Left colon (tissue), 2 donors: ENCODE measurements at places on chromosomes 1 and 21. TPM values are rescaled to one million over a fixed set of nuclear protein-coding genes. Genes with fewer than 3 reads are reported as not detected.

SYTL1 gene
- 15.2 TPM for total RNA-seq

DNA sequence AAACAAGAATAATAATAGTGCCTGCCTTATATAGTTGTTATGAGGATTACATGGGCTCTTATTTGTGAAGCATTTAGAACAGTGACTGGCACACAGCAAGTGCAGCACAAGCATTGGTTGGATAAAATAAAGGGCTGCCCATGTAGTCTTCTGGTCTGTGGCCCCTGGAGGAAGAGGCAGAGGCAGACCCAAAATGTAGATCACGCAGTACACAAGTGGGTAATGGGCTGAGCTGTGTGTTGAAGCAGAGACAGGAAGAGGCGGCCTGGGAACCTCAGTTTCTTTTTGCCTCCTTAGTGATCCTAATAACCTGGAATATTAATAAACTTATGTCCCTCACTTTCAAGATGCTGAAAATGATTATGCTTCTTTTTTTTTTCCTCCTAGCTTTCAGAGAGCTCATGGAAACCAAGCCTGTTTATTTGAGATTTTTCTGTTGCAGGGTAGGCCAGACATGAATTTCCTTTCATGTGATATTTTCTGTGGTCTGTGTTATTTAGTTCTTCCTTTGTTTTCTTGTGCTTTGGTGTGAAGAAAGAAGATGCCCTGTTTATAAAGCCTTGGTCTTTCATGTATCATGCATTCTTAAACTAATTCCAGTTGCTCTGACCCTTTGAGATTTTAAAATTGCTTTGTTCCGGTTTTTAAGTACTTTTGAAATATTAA lies 42.5 kb downstream of the LRRC8D start:
- no peak for DNase-seq

MYOM3 gene
- total RNA-seq = 4.1 TPM

VWA5B1 gene
- 1.5 TPM for total RNA-seq

DNA sequence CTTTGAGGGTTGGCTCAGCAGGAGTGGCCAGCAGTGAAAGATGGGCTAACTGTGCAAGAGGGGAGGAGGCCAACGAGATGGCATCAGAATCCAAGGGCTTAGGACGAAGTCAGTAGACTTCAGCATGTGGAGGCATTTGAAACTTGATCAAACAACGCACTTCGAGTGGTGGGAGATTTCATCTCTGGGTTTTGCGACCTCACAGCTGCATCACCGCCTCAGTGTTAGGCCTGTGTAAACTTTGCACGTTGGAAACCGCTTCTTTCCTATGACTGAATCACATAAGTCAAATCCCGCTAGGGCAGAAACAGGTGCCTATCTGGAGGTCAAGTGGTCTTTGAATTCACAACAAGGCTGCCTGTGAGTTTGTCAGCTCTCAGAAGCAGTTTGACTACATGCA lies 17.8 kb downstream of the TFF3 start:
- no peak for DNase-seq

BTBD19 gene
- 2.4 TPM for total RNA-seq

CLCA4 gene
- total RNA-seq = 1,664 TPM

GRCh38 chr1:7430691-7431090 lies 340.4 kb upstream of the VAMP3 start:
- no peak for DNase-seq

DNA sequence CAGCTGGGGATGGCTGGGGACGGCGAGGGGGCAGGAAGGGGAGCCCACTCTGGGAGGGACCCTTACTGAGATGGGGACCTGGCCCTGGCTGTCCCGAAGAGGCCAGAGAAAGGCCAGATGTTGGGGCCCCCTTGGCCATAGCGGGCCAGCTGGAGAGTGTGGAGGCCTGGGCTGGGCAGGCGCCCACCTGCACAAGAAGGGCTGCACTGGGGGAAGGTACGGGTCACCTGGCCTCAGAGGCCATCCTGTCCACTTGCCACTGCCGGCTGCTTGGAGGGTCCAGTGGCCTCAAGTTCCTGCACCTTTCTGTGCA lies 5.0 kb upstream of the PLCH2 start:
- DNase-seq = no peak

OLIG2 gene
- total RNA-seq = not detected

CD1D gene
- total RNA-seq = 8.2 TPM

GRCh38 chr1:221778535-221779142 lies 36.8 kb upstream of the DUSP10 start:
- peak; percentile 31 for DNase-seq

OR2L13 gene
- not detected for total RNA-seq

- no peak for DNase-seq
These were observed 33.7 kb upstream of the DMBX1 start for GRCh38 chr1:46455951-46456350.

CFAP141 gene
- total RNA-seq = not detected

- no peak for DNase-seq
These were observed 110.0 kb upstream of the HOOK1 start for GRCh38 chr1:59704716-59705115.

DNA sequence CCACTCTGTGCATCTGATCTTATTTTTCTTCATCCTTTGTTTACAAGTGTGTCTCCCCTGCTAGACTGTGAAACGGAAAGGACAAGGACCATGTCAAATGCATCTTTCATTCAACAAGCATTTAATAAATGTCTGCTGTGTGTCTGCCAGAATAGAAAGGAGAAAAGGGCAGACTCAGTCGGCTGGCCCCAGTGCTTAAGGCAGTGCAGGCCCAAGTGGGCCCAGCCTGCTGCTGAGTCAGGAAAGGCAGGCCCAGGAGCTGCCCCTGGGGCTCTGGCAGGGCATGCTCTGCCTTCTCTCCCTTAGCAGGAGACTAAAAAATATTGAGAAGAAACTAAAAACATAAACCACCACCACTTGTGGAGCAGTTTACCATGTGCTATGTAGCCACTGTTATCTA lies 38.1 kb downstream of the PLEKHA6 start:
- DNase-seq = no peak

DNA sequence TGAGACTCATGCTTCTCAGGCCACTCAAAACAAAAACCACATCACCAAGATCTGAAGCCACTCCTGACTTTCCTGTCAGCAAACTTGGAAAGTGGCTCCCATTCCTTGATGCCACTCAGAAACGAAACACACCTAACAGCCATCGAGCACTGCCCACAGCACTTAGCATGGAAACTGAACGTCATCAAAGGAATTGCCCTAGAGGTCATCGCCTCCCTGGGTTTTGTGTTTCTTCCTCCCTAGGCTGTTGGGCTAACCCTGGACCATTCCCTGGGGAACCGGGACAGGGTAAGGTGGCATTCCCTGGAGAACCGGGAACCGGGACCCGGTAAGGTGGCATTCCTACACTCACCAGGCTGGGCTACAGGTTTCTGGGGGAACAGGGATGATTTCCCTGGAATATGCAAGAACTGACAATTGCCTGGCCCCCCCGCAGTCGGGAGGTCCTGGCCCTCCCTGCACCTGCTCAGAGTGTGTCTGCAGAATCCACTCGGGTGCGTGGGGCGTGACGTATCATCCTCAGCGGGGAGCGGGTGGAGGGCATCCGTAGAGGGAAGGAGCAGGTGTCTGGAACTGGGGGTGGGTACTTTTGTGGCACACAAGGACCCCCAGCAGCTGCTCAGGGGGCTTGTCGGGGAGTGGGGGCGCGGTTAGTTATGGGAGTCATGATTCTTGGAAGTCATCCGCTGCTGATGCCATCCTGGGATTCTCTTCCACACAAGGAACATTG lies 30.3 kb downstream of the SLC45A1 start:
- DNase-seq = peak; percentile 28

NMNAT2 gene
- 0.18 TPM for total RNA-seq

DNA sequence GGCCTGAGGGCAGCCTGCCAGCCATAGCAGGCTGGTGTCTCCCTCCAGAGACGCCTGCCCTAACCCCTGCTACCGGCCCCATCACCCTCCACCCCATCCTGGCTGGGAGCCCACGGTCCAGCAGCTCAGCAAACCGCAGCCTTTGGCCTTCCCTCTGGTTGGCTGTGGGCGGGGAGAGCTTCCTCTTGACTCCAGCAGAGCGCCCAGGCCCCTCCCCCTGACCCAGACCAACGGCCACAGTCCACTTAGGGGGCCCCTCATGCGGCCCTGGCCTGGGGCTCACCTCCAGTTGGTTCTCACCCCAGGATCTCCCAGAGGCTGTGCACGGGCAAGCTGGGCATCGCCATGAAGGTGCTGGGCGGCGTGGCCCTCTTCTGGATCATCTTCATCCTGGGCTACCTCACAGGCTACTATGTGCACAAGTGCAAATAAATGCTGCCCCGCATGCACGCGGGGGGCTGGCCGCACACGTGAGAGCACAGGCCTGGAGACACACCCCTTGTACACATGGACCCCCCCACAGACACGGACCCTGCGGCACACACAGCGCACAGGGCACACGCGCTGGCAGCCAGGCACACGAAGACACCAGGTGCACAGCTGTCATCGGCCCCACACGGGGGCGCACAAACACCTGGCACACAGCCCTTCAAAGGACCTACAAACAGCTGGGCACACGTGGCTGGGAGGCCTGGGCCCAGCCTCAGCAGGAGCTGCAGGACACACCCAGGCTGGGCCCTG lies 3.1 kb downstream of the SMIM1 start:
- peak; percentile 78 for DNase-seq

GRCh38 chr1:183632964-183633363 lies 2.6 kb downstream of the ARPC5 start:
- no peak for DNase-seq

TGFB2 gene
- total RNA-seq = 2.5 TPM

DNA sequence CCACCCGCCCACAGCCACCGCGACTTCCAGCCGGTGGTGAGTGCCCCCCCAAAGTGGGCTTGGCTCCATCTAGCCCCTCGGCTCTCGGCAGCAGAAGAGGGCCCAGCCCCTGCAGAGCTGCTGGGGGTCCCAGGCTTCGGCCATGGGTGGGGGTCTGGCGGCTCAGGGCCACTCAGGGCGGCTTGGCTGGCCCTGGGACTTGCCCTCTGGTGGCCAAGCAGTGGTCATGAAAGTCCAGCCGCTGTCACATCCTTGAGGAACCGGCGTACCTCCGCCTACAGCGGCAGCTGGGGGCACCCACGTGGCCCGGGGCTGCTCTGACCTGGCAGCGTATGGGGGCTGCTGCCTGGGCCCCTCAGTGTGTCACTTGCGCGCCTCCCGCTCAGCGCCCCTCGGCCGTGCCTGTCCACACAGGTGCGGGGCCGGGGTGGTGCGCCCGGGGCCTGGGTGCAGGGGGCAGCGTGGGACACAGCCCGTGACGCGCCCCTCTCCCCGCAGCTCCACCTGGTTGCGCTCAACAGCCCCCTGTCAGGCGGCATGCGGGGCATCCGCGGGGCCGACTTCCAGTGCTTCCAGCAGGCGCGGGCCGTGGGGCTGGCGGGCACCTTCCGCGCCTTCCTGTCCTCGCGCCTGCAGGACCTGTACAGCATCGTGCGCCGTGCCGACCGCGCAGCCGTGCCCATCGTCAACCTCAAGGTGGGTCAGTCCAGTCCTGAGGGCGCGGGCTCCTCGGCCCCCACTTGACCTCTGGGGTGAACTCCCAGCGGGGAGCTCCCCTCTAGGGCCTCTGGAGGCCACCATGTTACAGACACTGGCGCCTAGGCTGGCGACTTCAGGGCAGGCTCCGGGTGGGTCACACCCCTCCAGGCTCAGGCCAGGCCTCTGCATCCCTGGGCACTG lies 32.4 kb downstream of the SLC19A1 start:
- no peak for DNase-seq

DNA sequence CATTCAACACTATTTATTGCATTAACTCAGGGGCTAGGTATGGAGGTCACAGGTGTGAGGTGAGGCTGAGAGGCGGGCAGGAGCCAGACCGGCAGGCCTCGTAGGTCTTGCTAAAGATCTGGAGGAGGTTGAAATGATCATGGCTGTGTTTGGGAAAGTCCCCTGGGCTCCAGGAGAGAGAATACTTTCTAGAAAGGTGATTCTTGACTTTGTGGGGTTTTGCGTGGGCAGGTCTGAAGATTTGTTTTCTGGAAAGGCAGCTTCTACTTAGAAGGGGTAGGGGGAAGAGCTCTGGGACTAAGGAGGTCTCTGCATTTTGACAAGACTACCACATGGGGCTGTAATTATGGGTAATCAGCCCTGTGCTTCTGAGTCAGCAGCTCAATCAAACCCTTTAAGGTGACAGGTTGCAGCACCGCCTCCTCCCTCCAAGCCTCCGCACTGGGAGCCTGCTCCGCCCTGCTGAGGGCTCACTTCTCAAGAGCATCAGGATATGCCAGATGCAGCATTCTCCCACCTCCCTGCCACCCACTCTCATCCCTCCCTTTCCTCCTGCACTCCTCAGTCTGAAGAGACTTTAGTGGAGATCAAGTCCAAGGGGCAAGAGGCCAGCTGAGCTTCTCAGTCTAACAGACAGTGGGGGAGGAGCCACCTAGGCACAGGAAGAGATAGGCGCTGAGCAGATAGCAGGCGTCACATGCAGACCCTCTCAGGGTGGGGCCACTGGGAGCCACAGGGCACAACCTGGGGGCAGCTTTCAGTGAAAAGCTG lies 30.5 kb downstream of the SLC30A1 start:
- peak; percentile 38 for DNase-seq

INSRR gene
- not detected for total RNA-seq

PLXNA2 gene
- 89.3 TPM for total RNA-seq

CYP4A11 gene
- total RNA-seq = not detected

TBX15 gene
- total RNA-seq = not detected

- no peak for DNase-seq
These were observed 50.3 kb downstream of the LEPR start for GRCh38 chr1:65470766-65471165.

DNA sequence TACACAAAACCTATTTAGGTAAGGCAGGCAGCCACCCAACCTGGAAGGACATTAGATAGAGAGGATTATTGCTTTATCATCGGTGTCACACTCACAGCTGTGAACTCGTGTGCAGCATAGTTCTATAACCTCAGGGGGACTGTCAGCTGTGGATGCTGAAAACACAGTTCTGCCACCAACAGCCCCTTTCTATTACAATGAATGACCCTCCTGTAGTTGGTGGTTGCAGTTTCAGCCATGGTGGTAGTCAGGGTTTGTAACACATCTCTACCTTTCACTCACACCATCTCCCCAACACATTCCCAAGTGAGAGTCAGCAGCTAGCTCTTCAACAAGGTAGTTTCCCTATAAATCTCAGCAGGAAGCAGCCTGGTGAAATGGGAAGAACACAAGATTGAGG lies 136.8 kb downstream of the ZC3H11B start:
- DNase-seq = no peak

- DNase-seq = no peak
These were observed 9.4 kb downstream of the ZC3H12A start for GRCh38 chr1:37483785-37484184.

- DNase-seq = peak; percentile 37
These were observed 40.6 kb upstream of the MARK1 start for GRCh38 chr1:220487297-220487820.

DNA sequence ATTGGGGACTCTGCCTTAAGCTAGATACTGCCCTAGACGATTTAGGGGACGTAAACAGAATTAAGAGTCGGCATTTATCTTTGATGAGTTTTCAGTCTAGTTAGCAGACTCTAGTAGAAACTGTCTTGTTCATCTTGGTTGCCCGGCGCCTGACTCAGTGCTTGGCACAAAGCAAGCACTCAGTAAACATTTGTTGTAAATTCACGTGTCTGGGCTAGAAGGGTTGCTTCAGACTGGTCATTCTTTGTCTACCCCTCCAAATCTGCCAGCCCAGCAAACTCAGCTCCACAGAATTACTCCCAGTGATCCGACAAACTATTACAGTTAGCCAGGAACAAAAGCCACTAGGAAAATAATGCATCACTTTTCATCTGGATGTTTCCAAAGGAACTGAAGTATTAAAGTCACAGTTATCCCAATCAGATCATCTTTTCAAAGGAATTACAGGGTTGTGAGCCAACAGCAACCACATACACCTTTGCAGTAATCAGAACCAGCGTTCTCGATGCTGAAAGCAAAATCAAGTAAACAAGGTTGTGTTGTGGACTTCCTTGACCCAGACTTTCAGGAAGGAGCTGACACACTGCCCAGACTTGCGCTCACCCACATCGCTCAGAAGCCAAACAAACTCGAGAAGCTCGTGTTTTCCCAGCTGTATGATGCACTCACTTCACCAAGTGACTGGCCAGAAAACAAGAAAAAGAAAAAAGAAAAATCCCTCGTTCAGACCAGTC lies 66.5 kb upstream of the GADD45A start:
- DNase-seq = no peak
